ENCODE measurements at places on chromosomes 13 and 19. TPM values are rescaled to one million over a fixed set of nuclear protein-coding genes. Genes with fewer than 3 reads are reported as not detected.

DNA sequence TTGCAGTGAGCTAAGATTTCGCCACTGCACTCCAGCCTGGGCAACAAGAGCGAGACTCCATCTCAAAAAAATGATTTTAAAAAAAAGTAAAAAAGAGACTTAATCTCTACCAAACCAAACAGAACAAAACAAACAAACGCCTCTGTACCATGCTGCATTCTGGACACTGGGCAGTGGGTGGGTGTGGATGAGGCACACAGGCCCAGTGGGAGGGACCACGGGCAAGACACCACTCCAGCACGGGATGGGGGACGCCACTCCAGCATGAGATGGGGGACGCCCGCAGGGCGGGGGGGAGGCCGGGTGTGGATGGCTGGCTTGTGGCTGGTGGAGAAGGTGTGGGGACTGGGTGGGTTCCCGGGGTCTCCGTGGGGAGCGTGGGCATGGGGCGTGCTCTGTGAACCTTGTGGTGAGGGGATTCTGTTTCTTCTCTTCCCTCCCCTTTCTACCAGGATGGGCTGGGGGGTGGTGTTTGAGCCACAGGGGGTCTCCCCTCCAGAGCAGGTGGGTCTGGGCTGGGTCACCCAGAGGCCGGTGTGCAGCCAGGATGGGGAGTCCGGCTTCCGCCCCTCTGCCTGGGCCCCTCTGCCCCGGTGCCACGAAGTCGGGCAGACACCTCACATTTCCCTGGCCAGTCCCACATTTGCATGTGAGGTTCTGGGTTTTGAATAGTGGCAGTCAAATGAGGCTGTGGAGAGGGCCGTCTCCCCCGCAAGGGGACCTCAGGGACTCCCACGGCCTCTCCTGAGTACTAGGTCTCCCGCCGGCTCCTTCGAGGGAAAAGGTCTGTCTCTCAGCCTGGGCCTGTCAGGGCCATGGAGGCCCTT lies 23.9 kb upstream of the MATK start:
- no peak overlapping the region for H3K4me3 ChIP-seq
- H3K36me3 ChIP-seq, result no peaks in the 10 kb centered on the region
- DNase-seq, result no peak
- H3K27me3 ChIP-seq, result no peaks in the 10 kb centered on the region
- H3K27ac ChIP-seq, result no peak overlapping the region

GRCh38 chr13:51919531-51919930 lies 57.8 kb downstream of the CCDC70 start:
- no peak overlapping the region for H3K4me3 ChIP-seq
- no peak overlapping the region for H3K27ac ChIP-seq
- DNase-seq, result no peak
- H3K36me3 ChIP-seq, result peaks cover 3% of the 10 kb centered on the region
- no peaks in the 10 kb centered on the region for H3K27me3 ChIP-seq
- H3K4me1 ChIP-seq, result no peaks in the 10 kb centered on the region

GRCh38 chr13:60118696-60119400 lies 44.9 kb downstream of the DIAPH3 start:
- no peak overlapping the region for H3K4me3 ChIP-seq
- DNase-seq, result no peak
- H3K36me3 ChIP-seq, result no peaks in the 10 kb centered on the region
- H3K27me3 ChIP-seq, result no peaks in the 10 kb centered on the region
- no peak overlapping the region for H3K27ac ChIP-seq
- H3K4me1 ChIP-seq, result no peaks in the 10 kb centered on the region

GRCh38 chr13:32107474-32107873 lies 75.9 kb downstream of the FRY start:
- no peak for DNase-seq
- H3K36me3 ChIP-seq, result no peaks in the 10 kb centered on the region
- no peak overlapping the region for H3K27ac ChIP-seq

GRCh38 chr19:47106821-47107201 lies 6.8 kb downstream of the ZC3H4 start:
- peaks cover 43% of the 10 kb centered on the region for H3K4me1 ChIP-seq
- H3K36me3 ChIP-seq, result no peaks in the 10 kb centered on the region
- no peaks in the 10 kb centered on the region for H3K27me3 ChIP-seq
- H3K4me3 ChIP-seq, result no peak overlapping the region
- no peak for DNase-seq
- peak overlapping the region; percentile 82 for H3K27ac ChIP-seq

DNA sequence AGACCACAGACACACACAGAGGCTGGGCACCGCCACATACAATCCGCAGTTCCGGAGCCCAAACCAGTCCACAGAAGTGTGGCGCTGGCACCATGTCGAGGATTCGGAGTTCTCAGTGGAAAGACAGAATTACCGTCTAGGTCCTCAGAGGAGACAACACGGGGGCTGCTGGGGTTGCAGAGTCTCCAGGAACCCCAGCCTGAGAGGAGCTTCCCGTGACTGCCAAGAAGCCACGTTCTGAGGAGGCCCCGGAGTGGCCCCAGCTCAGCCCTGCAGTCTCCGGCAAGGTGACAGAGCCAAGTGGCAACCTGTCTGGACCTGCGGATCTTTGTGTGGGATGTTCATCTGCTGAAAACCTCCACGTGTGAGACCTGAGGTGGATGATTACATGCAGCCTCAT lies 7.3 kb upstream of the ADPRHL1 start:
- no peak overlapping the region for H3K27ac ChIP-seq
- no peaks in the 10 kb centered on the region for H3K4me1 ChIP-seq
- no peak overlapping the region for H3K4me3 ChIP-seq
- H3K36me3 ChIP-seq, result peaks cover 2% of the 10 kb centered on the region
- DNase-seq, result no peak

- no peak overlapping the region for H3K27ac ChIP-seq
- H3K4me3 ChIP-seq, result no peak overlapping the region
- DNase-seq, result no peak
- H3K36me3 ChIP-seq, result no peaks in the 10 kb centered on the region
- no peaks in the 10 kb centered on the region for H3K27me3 ChIP-seq
Measured at GRCh38 chr13:111639196-111639705, 318.8 kb downstream of the TEX29 start.

DNA sequence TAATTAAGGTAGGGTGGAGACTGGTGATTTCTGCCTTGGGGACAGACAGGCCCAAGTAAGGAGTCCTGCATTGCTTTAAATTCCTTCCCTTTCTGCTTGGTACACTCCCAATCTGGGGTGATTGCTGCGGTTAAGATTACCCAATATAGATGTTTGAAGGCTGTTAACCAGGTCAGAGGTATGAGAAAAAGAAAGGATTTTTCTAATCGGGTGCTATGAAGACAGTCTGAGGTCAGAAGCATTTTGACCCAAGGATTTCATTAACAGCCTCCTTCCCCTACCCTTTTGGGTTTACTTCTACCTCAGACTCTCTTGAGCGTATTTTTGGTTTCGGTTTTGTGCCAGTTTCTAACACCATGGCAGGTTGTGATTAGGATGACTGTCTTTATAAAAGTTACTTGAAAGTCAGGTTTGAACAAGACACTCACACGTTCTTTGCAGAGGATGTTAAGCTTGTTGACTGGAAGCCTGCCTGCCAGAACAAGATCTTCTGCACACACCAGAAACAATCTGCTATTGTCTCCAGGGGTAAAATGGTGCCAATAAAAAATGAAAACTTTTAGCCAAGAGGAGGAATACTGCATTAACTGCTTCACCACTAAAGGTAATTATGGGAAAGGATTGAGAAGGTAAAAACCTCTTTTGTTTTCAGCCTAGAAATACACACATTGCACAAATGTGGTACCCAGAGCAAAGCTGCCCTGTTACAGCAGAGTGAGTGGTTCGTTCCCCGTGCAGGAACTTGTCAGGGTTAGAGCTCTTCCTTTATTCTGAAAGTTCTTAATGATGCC lies 108.8 kb downstream of the NDFIP2 start:
- no peak for DNase-seq
- no peaks in the 10 kb centered on the region for H3K4me1 ChIP-seq

DNA sequence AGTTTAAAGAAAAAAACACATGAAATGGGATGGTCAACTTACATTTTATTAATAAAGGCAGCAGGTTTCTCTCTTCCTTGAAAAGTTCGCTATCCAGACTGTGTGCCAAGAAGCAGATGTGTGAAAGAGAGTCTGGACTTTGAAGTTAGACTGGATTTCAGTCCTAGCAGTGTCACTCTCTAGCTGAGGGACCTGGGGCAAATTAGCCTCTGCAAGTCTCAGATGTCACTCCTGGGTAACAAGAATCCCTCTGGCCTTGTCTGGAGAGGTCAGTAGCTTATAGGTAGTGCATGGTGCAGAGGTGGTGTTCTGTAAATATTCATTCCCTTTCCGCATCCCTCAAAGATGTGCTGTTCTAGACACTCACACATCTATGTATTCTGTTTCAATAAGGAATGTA lies 187.6 kb upstream of the RNF113B start:
- H3K4me1 ChIP-seq, result no peaks in the 10 kb centered on the region
- no peak for DNase-seq
- no peaks in the 10 kb centered on the region for H3K27me3 ChIP-seq
- no peaks in the 10 kb centered on the region for H3K36me3 ChIP-seq

GRCh38 chr13:87810391-87810801 lies 139.2 kb downstream of the SLITRK5 start:
- H3K27ac ChIP-seq, result no peak overlapping the region
- no peaks in the 10 kb centered on the region for H3K36me3 ChIP-seq
- H3K27me3 ChIP-seq, result no peaks in the 10 kb centered on the region
- no peaks in the 10 kb centered on the region for H3K4me1 ChIP-seq
- H3K4me3 ChIP-seq, result no peak overlapping the region
- DNase-seq, result no peak

DNA sequence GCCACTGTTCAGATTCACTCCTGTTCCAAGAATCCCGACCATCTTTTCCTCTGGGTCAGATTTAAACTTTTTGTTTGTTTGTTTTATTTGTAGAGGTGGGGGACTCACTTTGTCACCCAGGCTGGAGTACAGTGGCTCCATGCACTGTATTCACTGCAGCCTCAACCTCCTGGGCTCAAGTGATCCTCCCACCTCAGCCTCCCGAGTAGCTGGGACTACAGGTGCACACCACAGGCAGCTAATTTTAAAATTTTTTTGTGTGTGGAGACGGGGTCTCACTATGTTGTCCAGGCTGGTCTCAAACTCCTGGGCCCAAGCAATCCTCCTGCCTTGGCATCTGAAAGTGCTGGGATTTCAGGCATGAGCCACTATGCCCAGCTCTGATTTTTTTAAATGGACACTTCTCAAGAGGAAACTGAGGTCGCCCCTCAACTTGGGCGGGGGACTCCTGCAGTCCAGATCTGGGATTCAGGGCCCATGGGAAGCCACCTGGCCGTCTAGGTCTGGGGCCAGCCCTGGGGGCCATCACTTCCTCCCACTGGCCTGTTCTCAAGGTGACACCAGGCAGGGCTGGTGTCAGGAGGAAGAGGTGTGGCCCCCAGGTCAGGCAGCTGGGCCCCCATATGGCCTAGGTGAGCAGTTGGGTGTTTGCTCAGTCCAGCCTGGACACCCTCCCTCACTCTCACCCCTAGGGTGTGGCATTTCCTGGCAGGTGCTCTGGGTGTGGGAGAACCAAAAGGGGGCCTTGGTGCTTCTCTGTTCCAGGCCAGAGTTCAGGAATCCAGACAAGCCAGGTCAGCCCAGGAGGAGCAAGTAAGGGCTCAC lies 1.3 kb downstream of the B3GNT3 start:
- peak overlapping the region; percentile 99 for H3K27ac ChIP-seq
- DNase-seq, result peak; percentile 96
- peaks cover 33% of the 10 kb centered on the region for H3K36me3 ChIP-seq

DNA sequence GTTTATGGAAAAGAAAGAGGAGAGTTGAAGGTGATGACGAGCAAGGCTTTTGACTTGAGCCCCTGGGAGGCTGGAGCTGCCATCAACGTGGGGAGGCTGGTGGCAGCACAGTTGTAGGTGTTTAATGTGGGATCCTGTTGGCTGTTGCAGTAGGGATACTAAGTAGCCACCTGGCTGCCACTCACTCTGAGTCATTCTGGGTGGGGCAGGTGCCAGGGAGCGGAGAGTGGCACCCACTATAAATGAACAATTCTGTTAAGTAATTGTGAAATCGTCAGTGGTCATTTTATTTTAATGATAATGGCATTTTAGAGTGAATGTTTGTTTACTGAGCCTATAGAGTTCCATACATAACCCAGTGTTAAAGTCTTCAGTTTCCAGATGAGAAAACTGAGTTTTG lies 9.8 kb downstream of the ZNF317 start:
- no peaks in the 10 kb centered on the region for H3K4me1 ChIP-seq
- no peak for DNase-seq
- H3K4me3 ChIP-seq, result no peak overlapping the region
- no peak overlapping the region for H3K27ac ChIP-seq
- no peaks in the 10 kb centered on the region for H3K27me3 ChIP-seq

DNA sequence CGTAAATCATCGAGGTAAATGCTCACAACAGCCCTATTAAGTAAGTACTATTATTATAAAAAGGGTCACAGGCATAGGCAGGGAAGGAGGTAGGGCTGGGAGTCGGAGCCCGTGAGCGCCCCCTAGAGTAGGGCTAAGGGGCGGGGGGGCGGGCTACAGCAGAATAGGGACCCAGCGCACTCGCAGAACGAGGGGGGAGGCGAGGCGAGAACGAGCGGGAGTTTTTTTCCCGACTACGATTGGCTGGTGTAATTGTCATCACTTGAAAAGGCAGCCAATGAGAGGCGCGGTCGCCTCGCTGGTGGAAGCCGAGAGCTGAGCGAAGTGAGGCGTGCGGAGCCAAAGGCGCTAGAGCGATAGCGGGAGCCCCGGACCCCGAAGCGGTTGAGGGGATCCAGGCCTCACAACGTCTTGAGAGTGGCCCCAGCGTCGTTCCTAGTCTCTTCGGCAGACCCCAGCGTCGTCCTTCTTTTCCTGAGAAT lies 24.2 kb downstream of the KEAP1 start:
- H3K4me1 ChIP-seq, result no peaks in the 10 kb centered on the region
- peak overlapping the region; percentile 17 for H3K4me3 ChIP-seq
- peak; percentile 81 for DNase-seq
- H3K36me3 ChIP-seq, result no peaks in the 10 kb centered on the region
- no peaks in the 10 kb centered on the region for H3K27me3 ChIP-seq

- peak within 1 kb of the TSS; percentile 84 for H3K27ac ChIP-seq
- H3K36me3 ChIP-seq, result peaks cover 42% of the 10 kb centered on the region
- peak; percentile 100 for DNase-seq
- H3K27me3 ChIP-seq, result no peaks in the 10 kb centered on the region
- H3K4me1 ChIP-seq, result peaks cover 7% of the 10 kb centered on the region
- H3K4me3 ChIP-seq, result peak within 1 kb of the TSS; percentile 86
Measured at GRCh38 chr19:15418579-15419412, at the start of gene AKAP8L. AKAP8L (minus strand) TSS chr19:15418988; CDS start chr19:15418923, 65 bp downstream.

NUFIP1 gene
- polyA plus RNA-seq, result 1.3 TPM

TUBB4A gene
- 1.1 TPM for polyA plus RNA-seq

PALM gene
- 32.6 TPM for polyA plus RNA-seq

NLRP9 gene
- 0.01 TPM for polyA plus RNA-seq

C13orf42 gene
- not detected for polyA plus RNA-seq

KLK15 gene
- polyA plus RNA-seq, result not detected

IGFL3 gene
- not detected for polyA plus RNA-seq

ATP8B3 gene
- polyA plus RNA-seq, result 0.47 TPM

ZNF442 gene
- 1.0 TPM for polyA plus RNA-seq

All from small intestine (tissue), 16 donors.